ENCODE measurements at places on chromosomes 5 and 9.

DNA sequence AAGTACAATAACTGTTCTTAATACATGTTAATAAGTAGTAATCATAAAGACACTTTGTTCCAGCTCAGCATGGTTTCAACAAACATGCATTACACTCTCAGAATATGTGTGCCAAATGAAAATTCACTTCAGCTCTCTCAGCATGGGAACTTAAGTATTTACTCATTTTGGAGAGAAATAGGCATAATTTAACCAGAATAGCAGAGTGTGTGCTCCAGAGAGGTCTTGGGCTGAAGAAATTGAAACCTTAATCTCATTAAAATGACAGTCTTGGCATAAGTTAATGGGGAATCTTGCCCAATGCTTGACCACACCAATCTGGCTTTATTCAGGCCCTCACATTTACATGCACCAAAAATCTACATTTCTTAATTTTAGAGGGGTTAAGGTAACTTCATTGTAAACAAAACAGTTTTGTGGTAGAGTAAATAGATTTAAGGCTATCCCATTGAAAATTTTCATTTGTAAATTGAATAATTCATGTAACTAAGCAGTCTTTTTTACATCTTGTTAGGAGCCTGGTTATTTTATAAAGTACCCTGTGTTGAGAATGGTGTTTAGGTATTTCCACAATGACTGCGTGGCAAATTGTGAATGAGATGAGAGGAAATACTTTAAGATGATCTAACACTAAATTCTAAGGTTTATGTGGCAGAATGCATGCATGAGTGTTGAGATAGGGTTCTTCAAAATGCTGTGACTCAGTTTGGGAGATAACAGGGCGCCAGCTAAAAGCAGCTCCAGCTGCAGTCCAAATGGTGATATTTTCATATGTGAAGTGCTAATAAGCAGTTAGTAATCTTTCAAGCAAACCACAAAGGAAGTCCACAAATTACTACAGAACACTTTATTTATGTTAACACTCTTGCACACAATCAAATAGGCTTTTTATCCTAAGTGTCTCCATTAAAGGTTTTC lies 11.3 kb upstream of the LOX start:
- DNase-seq: no peak

DNA sequence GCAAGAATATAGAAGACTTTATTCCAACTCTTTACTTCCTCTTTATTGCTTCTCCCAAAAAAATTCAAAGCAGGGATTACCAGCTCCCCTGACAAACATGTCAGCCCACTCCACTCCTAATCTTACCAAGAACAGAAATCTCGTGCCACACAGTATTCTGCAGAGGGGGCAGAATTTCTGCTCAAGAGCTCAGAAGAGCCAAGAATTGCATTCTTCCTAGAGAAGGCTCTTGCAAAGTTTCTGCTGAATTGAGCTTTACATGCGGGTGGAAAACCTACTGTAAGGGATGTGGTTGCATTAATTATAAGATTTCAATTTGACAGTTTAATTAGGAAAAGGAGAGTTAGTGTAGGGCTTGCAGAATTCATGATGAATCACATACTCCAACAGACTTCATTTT lies 428.5 kb downstream of the CETN3 start:
- DNase-seq: no peak

GRCh38 chr5:164475339-164475977 lies 970.0 kb downstream of the MAT2B start:
- DNase-seq: no peak

GRCh38 chr9:86753836-86754235 lies 193.5 kb downstream of the GAS1 start:
- no peak for DNase-seq

GRCh38 chr5:88401686-88402085 lies 133.0 kb upstream of the TMEM161B start:
- DNase-seq: no peak

- no peak for DNase-seq
Measured at GRCh38 chr5:168847511-168848073, 268.4 kb upstream of the PANK3 start.

DNA sequence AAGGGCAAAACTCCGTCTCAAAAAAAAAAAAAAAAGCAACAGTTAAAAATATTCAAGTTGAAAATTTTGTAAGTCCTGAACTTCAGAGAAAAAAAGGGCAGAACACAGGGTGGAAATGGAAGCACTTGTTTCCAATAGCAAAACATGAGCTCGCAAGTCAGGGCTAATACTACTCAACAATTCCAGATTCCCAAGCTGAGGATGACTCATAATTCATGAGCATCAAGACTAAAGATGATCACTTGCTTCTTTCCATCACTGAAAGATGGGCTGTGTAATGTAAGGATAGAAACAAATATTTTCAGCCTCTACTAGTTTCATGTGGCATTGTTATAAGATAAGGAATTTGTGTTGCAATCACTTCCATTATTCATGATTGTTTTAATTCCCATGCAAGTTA lies 33.5 kb upstream of the FST start:
- DNase-seq: no peak

DNA sequence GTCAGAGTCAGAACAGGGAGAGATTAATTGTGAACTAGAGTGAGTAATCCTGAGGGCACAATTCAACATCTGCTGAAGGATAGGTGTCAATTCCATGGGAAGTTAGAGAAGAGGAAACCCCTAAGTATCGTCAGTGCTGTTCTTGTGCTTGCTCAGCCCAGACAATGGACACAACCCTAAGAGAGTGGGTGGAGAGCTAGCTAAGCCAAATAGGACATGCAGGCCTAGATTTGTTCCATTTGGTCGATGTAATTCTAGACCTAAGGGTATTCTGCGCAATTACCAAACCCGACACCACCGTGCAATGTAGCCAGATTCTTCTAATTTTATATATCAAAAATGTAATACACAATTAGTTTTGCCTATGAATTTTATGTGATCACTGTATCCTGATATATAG lies 431.6 kb downstream of the SH3GL2 start:
- DNase-seq: no peak

DNA sequence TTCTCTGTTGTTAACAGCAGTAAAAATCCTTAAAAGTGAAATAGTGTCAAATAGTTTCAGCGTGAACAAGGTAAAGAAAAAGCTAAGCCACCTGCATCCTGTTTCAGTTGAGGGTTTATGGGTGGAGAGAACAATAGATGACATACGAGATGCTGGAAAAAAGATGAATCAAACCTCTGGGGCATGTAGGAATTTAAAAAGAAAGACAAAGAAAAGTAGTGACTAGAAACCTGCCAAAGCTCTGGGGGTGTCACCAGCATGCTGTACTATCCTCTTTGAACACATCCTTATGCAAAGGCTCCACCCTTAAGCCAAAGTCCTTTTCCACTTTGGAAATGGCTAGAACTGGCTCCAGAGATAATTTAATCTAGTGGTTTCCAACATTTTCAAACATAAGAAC lies 22.2 kb downstream of the SCAI start:
- no peak for DNase-seq

- no peak for DNase-seq
Measured at GRCh38 chr5:43903129-43903528, 300.1 kb downstream of the NNT start.

GRCh38 chr5:57524348-57525060 lies 41.9 kb upstream of the ACTBL2 start:
- DNase-seq: no peak

DNA sequence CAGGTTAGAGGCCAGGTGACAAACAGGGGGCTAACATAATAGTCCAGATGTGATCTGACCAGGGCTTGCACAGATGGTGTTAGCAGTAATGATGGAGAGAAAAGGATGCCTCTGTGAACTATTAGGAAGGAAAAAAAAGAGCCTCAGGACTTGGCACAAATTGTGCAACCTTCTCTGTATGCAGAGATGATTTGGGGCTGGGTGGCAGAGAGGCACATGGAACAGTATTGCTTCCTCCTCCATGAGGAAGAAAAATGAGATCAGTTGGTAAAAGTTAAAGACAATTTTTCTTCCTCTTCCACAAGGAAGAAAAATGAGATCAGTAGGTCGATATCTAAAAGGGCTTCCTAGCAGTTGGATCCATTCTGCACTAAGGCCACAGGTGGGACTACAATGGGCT lies 13.9 kb upstream of the ANXA6 start:
- no peak for DNase-seq

DNA sequence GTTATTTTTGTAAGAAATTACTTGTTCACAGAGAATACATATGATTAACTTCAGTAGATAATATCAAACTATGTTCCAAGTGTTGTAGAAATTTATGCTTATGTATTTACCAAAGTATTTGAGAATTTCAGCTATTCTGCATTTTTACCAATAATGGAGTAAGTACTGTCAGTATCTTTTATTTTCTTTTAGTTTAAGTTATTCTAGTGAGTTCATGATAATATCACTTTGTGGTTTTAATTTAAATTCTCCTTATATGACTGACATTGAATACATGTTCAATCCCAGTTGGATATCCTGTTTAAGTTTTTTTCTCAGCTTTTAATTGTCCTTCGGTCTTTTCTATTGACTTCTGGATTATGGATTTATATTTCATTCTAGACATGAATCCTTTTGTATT lies 1024.6 kb downstream of the EFNA5 start:
- DNase-seq: no peak

- DNase-seq: no peak
Measured at GRCh38 chr9:91199739-91200497, 161.8 kb downstream of the AUH start.

DNA sequence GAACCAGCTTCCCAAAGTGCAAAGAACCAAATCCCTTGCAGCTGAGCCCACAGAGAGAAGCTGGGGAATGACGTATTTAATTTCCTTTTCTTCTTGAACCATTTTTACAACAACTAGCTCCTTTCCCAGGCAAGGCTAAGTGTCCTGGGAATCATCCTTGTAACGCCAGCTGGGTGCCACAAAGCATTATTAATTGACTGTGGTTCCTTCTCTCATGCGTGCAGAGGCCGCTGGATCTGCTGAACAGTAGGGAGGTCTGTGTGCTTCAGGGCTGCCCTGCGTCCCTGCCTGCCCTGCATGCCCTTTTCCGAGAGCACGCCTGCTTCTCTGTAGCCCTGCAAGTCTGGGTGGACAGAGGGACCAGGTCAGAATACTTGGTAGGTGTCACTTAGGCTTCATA lies 124.1 kb upstream of the OTULINL start:
- no peak for DNase-seq

GRCh38 chr9:79357616-79358015 lies 214.1 kb upstream of the TLE4 start:
- no peak for DNase-seq

Data from activated CD4-positive, alpha-beta T cell treated with anti-CD3 and anti-CD28 coated beads for 1 hour (primary cell).